ENCODE measurements at places on chromosomes 3 and 15.

DNA sequence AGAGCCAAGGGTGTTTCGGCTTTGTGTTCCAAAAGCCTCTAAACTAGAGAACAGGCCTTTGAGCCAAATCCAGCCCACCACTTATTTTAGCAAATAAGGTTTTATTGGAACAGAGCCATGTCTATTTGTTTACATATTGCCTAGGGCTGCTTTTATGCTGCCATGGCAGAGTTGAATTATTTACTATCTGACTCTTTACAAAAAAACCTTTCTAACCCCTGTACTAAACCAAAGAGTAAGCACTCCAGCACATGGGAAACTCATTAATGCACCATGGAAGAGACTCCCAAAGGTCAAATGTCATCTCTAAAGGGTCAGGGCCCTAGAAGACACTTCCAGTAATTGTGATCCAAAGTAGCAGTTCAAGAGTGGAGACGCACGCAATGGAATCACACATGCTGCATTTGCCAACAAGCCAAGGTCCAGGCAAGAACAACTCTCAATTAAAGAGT lies 22.3 kb downstream of the OSBPL10 start:
- no peak for DNase-seq

- peak; percentile 74 for DNase-seq
Observed at GRCh38 chr15:73982222-73982962, 9.7 kb downstream of the STOML1 start.

DNA sequence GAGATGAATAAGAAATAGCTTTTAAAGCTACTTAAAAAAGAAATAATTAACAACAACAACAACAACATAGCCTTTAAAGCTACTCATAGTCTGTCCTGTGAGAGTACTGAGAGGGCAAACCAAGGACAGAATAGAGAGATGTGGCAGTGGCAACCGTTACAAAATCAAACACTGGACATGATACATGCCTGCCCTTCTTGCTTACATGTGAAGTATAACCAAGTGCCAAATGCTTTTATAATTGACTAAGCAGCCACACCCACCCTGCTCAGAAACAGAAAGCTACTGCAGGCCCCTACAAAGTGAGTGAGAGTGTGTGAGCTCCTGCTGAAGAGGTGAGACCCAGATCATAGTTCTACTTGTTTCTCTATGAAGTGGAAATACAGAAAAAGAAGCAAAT lies 38.4 kb downstream of the NDUFB4 start:
- no peak for DNase-seq

- no peak for DNase-seq
Observed at GRCh38 chr3:58617338-58617761, 40.2 kb upstream of the FAM107A start.

GRCh38 chr3:145145461-145145860 lies 1015.5 kb downstream of the PLOD2 start:
- DNase-seq = no peak

DNA sequence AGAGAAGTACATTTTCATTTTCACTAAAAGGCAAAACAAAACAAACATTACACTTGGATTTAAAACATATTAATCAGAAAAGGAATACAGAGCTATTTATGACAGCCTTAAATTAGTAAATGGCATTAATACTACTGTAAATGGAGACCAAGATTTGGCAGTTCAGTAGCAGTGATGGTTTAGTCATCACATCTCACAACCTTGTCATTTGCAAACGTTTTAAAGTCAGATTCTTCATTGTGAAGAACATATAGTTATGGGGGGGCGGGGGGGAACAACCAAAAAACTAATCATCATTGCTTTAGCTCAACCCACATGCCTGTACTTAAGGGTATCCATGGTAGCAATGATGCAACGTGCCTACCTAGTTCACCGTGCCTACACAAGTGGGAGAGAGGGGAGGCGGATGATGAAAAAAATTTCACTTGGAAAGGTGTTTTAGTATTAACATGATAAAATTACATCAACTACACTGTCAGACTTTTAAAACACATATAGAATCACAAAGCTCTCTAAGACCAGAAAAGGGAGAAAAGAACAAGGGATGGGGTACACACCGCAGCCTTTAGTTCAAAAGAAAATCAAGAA lies 40.1 kb downstream of the DLG1 start:
- DNase-seq = peak; percentile 25

DNA sequence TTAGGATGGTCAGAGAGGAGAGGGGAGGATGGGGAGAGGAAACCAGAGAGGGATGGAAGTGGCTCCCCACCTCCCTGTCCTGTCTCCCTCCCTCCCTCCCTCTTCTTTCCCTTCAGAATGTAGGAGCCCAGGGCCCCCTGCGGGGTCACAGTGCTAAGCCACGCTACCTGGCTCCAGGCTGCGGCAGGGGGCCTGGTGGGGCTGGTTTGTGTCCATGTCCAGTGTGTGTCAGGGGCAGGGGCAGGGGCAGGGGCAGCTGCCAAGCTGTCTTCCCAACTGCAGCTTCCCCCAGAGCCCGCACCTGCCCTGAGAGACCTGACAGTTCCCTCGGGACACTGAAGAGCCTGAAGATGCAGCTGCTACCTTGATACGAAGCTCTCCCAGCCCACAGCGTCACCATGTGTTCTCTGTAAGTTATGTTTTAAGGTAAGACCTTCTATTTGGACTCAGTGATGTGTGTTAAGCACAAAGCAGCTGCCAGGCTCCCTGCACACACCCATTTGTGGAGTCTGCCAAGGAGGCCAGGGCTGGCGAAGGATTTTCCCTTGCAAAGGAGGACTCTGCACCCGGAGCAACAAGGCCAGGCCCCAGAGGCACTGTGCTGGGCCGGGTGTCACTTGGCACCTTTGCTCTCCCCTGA lies 121.8 kb upstream of the SMAD3 start:
- no peak for DNase-seq

DNA sequence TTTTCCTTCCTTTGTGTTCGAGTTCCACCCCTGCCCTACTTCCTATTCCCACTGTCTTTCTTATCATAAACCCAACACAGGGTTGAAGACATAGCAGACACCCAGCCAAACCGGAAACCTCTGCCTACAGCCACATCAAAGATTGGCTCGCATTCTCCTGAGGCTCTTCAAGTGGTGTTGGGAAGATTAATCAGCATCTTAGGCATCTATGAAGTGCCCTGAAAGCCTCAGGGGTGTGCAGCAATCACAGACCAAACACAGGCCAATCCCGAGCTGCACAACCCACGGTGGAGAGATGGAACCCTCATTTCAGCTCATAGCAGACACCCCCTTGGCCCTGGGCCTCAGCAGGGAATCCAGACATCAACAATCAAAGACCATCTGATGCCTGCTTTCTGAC lies 255.9 kb downstream of the XXYLT1 start:
- DNase-seq = no peak

- DNase-seq = no peak
Observed at GRCh38 chr15:90072978-90073640, 29.2 kb downstream of the IDH2 start.

- no peak for DNase-seq
Observed at GRCh38 chr15:60400944-60401343, 3.2 kb upstream of the ANXA2 start.

DNA sequence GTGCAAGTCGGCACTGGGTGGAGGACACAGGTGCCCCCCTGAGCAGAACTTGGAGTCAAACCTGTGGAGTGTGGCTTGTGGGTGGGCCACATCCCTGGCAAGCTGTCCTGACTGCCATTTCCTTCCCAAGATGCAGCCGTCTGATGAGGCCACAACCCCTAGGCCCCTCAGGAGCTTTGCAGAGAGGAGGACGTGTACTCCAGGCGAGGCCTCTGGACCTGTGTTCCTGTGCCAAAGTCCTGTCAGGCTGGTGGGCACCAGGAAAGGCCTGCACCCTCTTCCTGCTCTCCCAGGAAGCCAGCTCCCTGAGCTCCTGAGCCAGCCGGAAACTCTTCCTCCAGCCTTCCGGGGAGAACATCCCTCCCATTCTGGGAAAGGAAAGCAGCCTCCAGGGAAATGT lies 48.5 kb downstream of the CMTM6 start:
- no peak for DNase-seq

DNA sequence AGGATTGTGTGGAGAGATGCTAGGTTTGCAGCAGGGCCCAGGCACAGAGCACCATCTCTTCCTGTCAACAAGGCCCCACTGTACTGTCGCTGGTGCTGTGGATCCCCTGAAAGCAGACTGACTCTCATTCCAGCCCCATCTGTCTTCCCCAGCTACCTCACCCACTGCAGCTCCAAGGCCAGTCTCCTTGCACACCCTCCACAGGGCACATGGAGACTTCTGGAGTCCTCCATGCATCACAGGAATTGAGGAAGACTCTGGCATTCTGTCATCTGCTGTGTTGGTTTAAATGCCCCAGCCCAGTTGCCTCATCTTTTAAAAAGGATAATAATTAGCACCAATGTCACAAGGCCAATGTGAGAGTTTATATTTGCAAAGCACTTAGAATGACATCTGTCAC lies 301.2 kb downstream of the RPLP1 start:
- no peak for DNase-seq

- DNase-seq = no peak
Observed at GRCh38 chr3:194054540-194054939, 81.4 kb upstream of the HES1 start.

- peak; percentile 93 for DNase-seq
Observed at GRCh38 chr15:51681303-51681963, at the start of gene SCG3. TSS of gene SCG3 (plus strand) at chr15:51681503. CDS start at chr15:51681756, 253 bp downstream.

DNA sequence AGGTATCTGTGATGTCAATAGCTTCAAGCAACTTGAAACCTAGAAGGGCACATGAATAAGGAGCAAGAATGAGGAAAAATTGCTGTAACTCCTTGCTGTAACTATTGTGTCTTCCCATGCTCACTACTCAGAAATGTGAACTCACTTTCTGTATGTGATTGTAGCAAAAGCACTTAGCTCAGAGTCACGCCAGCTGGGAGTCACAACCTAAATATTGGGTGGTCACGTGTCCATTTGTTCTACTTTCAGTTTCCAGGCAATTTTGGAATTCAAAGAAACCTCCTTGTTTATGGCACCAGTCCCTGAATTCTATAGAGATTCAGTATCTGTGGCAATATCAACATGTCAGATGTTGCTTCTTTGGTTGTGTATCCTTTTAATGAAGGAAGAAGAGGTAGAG lies 241.6 kb upstream of the AZI2 start:
- DNase-seq = no peak

DNA sequence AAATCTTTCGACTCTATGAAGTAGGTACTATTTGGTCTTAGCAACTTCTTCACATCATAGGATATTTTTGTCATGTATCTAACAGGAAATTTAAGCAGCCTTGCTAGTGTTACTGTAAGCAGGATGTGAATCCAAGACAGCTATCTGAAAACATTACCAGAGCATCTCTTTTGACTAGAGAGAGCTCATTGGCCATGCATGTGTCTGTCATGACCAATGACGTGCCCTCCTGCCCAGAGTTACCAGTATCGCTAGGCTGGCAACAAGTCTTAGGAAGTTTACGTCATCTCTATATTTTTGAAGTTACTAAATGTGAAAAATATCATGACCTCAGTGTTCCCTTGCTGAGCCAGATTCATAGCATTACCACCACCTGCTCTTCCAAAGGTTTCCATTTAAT lies 130.9 kb upstream of the TP63 start:
- no peak for DNase-seq

GRCh38 chr3:128083396-128083795 lies 31.2 kb downstream of the SEC61A1 start:
- DNase-seq = no peak

GRCh38 chr3:38133209-38133556 lies 3.7 kb downstream of the ACAA1 start:
- DNase-seq = no peak

GRCh38 chr3:67531181-67532101 lies 123.0 kb downstream of the SUCLG2 start:
- no peak for DNase-seq

DNA sequence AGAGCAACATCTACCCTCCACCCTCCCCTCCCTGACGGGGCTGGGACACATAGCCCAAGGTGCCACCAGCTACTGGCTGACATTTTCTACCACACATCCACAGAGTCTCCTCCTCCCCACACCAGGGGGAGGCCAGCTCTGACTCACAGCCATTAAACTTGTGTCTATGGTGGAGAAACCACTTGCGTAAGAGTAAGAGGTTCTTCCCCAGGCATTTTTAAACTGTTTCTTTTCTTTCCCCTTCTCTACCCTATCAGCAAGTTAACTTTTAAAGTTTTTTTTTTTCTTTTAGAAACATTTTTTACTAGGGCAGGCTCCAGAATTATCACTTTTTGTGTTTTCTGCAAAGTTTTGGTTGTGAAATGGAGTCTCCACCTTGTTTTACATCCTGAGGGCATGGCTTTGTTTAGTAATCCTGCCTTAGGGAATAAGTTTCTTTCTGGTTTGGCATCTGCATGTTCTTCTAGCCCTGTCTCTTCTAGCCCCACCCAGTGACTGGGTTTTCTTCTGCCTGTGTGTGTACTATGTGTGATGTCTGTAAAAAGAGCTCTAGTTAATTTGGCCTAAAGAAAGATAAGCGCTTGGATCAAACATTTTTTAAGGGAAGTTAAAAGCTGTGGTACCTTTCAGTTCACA lies 148.8 kb upstream of the GADL1 start:
- DNase-seq = no peak

- DNase-seq = no peak
Observed at GRCh38 chr15:36897834-36898233, 202.5 kb downstream of the MEIS2 start.

DNA sequence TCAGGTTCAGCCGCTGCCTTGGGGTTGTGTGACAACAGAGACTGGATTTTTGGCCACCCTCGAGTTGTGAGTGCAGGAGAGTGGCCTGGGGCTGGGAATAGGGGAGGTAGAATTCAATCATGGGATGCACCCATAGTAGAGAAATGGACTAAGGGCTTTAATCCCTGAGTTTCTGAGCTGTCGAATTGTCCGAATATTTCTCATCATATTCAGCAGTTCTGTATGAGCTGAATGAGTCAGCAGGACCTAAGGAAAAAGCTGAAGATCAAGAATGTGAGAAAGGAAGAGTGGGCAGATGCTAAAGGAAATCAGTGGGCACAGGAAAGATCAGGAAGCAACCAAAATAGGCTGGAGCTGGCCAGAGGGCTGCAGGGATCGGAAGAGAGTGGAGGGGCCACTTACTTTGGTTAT lies 44.4 kb upstream of the SACM1L start:
- DNase-seq = no peak

GRCh38 chr3:137024348-137024747 lies 66.6 kb downstream of the IL20RB start:
- no peak for DNase-seq

DNA sequence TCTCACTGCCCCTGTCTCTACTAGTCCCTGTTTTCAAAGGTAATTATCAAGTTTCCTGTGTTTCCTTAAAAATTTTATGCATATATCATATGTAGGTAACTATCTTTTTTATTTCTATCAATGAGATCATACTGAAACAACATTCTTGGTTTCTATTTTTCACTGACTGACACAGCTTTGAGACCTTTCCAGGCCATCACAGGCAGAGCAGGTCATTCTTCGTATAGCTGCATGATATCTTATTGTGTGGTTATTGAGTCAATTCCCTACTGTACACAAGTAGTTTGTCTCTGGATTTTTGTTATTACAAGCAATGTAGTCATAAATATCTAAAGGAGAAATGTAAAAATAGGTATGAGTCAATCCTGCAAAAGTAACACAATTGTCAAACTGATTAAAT lies 169.6 kb downstream of the CFAP20DC start:
- DNase-seq = no peak

DNA sequence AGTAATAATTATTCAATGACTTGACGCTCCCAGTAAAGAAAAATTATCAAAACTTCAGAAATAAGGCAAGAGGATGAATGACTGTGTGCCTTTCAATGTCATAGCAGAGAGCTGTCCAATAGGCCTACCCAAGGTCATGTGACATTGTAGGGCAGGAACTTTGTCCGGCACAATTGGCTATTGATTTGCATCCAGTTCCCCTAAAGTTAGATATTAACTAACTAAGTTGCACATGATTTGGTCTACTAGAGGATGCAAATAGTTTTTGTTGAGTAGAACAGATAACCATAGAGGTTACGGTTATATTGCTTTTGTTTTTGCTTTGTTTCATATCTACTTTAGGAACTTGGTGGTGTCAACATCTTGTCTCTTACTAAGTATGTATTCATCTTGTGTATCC lies 127.9 kb upstream of the PFN2 start:
- DNase-seq = no peak
